ENCODE measurements at places on chromosomes 5 and 9. TPM values are rescaled to one million over a fixed set of nuclear protein-coding genes. Genes with fewer than 3 reads are reported as not detected.

- no peaks in the 10 kb centered on the region for H3K27me3 ChIP-seq
- H3K27ac ChIP-seq, result no peak overlapping the region
- H3K36me3 ChIP-seq, result no peaks in the 10 kb centered on the region
Observed at GRCh38 chr5:127418974-127419682, 98.3 kb upstream of the PRRC1 start.

TMEM215 gene
- not detected for total RNA-seq

DNA sequence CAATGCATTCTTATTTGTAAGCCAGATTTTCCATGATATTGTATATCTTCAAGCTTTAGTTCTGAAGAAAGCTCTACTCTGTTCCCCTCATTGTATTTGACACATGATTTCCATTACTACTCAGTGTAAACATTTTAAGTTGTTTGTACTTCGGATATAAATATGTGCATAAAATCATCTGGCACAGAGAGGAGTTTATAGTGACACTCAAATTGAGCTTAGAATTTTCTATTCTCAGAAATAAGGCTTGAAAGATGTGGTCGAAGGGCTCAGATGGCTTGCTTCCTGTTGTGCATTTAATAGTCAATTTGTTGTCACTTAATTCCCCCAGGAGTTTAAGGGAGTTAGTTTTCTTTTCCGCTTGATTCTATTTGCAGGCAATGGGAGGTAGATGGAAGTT is 88.8 kb downstream of the PPIC start:
- peaks cover 5% of the 10 kb centered on the region for H3K36me3 ChIP-seq
- H3K27me3 ChIP-seq, result no peaks in the 10 kb centered on the region
- no peak overlapping the region for H3K4me3 ChIP-seq
- DNase-seq, result no peak

DNA sequence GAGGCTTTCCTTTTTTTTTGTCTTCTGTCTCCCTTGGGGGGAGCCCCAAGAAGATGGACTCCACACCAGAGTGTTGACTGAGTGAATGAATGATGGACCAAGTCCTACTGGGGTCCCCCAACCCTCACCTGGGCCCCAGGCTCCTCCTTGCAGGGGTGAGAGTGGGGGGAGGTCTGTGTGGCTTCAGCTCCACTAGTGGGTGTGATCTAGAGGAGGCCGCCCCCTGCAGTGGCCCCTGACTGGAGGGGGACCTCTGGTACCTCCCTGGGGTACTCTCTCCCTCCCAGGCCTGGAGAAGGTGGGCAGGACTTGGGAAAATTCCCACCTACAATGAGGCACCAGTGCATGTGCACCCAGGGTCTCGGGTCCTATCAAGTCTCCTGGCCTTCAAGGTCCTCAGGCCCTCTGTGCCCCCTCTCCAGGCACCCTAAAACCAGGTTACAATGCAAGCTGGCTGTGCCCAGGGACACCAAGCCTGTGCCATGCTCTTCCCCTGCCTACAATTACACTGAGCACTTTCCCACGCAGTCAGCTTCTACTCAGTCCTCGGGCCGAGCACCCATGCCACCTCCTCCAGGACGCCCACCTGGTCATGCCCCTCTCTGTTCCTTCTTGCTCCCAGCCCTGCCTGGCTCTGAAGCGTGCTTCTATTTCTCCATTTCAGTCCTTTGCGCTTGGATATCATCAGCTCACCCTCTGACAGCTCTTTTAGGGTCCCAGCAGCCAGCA is 117.2 kb upstream of the PHYKPL start:
- H3K4me1 ChIP-seq, result no peaks in the 10 kb centered on the region
- no peak overlapping the region for H3K27ac ChIP-seq
- no peak for DNase-seq
- no peak overlapping the region for H3K4me3 ChIP-seq

GRCh38 chr9:134363450-134363849 is 37.2 kb downstream of the RXRA start:
- no peaks in the 10 kb centered on the region for H3K27me3 ChIP-seq
- H3K27ac ChIP-seq, result no peak overlapping the region
- peaks cover 42% of the 10 kb centered on the region for H3K4me1 ChIP-seq
- H3K36me3 ChIP-seq, result no peaks in the 10 kb centered on the region
- no peak overlapping the region for H3K4me3 ChIP-seq
- no peak for DNase-seq

DNA sequence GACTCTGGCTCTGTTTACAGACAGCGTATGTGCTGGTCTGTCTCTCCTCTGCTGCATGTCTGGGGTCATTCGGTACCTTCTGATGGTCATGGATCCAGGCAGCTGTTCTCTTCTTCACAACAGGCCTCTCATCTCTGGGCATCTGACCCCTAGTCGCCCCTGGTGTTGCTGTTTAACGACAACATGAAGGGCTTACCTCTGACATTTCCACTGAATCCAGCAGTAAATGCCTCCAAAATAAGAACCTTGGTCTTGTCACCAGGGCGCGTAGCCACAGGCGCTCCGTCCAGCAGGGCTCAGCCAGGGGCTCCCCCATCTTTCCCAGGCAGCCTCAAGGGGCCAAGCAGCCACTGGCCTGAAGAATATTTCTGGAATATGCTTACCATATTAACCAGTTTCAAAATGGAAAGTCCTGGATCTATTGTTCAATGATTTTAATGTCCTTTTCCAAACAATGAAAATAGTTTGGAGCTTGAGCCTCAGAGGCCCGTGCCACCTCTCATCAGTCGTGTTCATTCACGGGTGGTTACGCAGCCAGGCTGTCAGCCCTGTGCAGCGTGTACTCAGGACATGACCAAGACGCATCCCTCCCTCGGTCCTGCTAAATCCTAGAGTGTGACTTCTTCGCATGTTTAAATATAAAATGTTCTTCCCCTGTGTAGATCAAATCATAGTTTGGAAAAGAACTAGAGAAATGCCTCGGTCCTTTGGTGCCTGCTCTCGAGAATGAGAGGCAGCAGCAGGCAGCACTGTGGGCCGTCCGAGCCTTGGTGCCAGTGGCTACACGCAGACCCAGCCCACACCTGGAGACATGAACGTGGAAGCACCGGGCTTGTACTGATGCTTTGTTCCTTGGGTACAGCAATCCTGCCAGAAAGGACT is 30.1 kb upstream of the LRRC14B start:
- peaks cover 75% of the 10 kb centered on the region for H3K27me3 ChIP-seq
- no peaks in the 10 kb centered on the region for H3K4me1 ChIP-seq
- H3K4me3 ChIP-seq, result no peak overlapping the region
- H3K36me3 ChIP-seq, result no peaks in the 10 kb centered on the region

GRCh38 chr9:84137968-84138367 is 157.4 kb downstream of the RMI1 start:
- H3K27me3 ChIP-seq, result no peaks in the 10 kb centered on the region
- DNase-seq, result no peak
- no peaks in the 10 kb centered on the region for H3K36me3 ChIP-seq

DNA sequence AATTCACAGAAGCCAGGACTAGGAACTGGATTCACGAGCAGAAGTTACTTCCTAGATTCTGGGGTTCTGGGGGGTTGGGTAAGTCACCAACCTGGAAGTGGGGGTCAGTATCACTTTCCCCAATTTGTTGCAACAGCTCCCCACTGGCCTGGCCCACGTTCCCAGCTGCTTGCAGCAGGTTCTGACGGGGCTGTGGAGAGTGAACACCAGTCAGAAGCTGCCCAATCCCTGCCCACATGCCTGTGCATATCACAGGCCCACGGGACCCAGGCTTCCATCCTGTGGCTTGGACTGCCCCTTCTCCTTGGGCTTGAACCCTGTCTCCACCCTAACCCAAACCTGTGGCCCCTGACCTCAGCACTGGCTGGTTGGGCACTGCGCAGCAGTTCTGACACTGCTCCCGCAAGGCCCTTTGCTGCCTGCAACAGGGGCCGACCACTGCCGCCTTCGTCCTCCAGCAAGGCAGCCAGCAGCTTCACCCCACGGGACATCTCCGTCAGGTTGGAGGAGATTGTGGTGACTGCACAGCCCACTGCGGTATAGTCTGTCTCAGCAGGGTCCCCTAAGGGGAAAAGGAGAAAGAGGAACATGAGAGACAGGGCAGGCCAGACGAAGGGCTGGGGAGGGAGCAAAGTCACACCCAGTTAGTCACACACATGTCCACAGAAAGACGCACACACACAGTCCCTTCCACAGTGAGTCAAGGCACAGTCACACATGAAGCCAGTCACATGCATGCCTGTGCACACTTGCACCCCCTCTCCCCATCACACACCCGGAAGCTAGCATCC is 13.1 kb downstream of the TLN1 start:
- H3K4me3 ChIP-seq, result no peak overlapping the region
- H3K4me1 ChIP-seq, result no peaks in the 10 kb centered on the region
- H3K36me3 ChIP-seq, result peaks cover 4% of the 10 kb centered on the region

GRCh38 chr9:23153058-23153457 is 673.0 kb downstream of the ELAVL2 start:
- no peaks in the 10 kb centered on the region for H3K27me3 ChIP-seq
- H3K27ac ChIP-seq, result no peak overlapping the region
- no peaks in the 10 kb centered on the region for H3K4me1 ChIP-seq
- no peak for DNase-seq

- DNase-seq, result no peak
- no peak overlapping the region for H3K27ac ChIP-seq
- H3K36me3 ChIP-seq, result no peaks in the 10 kb centered on the region
- H3K27me3 ChIP-seq, result no peaks in the 10 kb centered on the region
- no peaks in the 10 kb centered on the region for H3K4me1 ChIP-seq
Observed at GRCh38 chr9:80787636-80788035, 901.7 kb downstream of the TLE1 start.

IRX2 gene
- total RNA-seq, result not detected

GRCh38 chr5:114312658-114313057 is 49.2 kb upstream of the KCNN2 start:
- H3K4me1 ChIP-seq, result no peaks in the 10 kb centered on the region
- DNase-seq, result no peak
- no peaks in the 10 kb centered on the region for H3K36me3 ChIP-seq
- H3K27me3 ChIP-seq, result no peaks in the 10 kb centered on the region
- H3K27ac ChIP-seq, result no peak overlapping the region

GRCh38 chr5:2738700-2739359 is 12.6 kb downstream of the IRX2 start:
- no peak overlapping the region for H3K4me3 ChIP-seq
- H3K27ac ChIP-seq, result no peak overlapping the region
- DNase-seq, result no peak
- H3K36me3 ChIP-seq, result no peaks in the 10 kb centered on the region
- H3K4me1 ChIP-seq, result no peaks in the 10 kb centered on the region

- no peaks in the 10 kb centered on the region for H3K27me3 ChIP-seq
- no peak overlapping the region for H3K27ac ChIP-seq
- no peak for DNase-seq
- no peak overlapping the region for H3K4me3 ChIP-seq
- no peaks in the 10 kb centered on the region for H3K4me1 ChIP-seq
Observed at GRCh38 chr9:18499980-18500379, 26.0 kb downstream of the ADAMTSL1 start.

DNA sequence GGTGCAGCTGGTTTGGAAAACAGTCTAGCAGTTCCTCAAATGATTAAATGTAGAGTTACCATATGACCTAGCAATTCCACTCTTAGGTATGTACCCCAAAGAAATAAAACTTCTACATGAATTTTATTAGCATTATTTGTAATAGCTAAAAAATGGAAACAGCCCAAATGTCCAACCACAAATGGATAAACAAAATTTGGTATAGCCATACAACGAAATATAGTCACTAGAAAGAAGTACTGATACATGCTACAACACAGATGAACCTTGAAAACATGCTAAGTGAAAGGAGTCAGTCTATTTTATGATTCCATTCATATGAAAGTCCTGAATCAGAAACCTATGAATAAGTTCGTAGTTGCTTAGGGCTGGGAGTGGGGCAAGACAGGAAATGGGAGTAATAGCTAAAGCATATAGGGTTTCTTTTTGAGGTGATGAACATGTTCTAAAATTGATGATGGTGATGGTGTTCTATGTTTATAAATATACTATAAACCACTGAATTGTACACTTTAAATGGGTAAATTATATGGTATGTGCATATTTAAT is 6.3 kb downstream of the GDF9 start:
- no peak overlapping the region for H3K4me3 ChIP-seq
- no peaks in the 10 kb centered on the region for H3K27me3 ChIP-seq
- H3K36me3 ChIP-seq, result no peaks in the 10 kb centered on the region
- no peaks in the 10 kb centered on the region for H3K4me1 ChIP-seq
- no peak overlapping the region for H3K27ac ChIP-seq
- no peak for DNase-seq

GRCh38 chr5:170268884-170269283 is 28.7 kb downstream of the LCP2 start:
- no peaks in the 10 kb centered on the region for H3K4me1 ChIP-seq
- peaks cover 20% of the 10 kb centered on the region for H3K27me3 ChIP-seq
- no peak overlapping the region for H3K4me3 ChIP-seq
- no peak overlapping the region for H3K27ac ChIP-seq
- H3K36me3 ChIP-seq, result no peaks in the 10 kb centered on the region

SLC35A4 gene
- 66.2 TPM for total RNA-seq

GRCh38 chr9:92359394-92359995 is 33.7 kb downstream of the CENPP start:
- H3K4me1 ChIP-seq, result no peaks in the 10 kb centered on the region
- no peak for DNase-seq
- H3K36me3 ChIP-seq, result no peaks in the 10 kb centered on the region
- H3K4me3 ChIP-seq, result no peak overlapping the region

DNA sequence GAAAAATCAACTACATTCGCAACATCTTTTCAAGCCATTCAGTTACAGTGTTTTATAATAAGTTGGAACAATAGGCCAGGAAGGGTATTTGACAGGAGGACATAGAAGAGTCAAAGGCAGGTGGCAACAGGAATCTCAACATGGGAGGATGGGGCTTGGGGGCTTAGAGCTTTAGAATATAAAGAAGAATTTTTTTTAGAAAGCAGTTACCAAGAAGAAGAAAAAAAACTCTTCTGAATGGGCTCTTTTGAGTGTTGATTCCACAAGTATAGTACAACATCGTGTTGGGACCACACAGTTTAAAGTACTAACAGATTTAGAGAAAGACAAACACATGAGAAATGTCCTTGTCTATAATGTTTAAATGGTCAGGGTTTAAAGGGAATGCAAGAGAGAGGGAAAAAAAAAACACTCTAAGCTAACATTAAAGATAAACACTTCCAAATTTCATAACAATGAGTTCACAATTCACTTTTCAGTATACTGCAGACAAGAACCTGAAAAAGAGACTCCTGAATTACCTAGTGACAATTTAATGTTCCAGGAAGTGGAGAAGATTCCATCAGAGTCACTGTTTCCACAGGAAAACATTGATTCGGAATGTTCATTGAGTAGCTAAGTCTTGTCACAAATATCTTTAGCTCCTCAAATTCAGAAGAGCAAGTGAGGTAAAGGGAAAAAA is 282.3 kb downstream of the DEPDC1B start:
- H3K36me3 ChIP-seq, result no peaks in the 10 kb centered on the region
- H3K27me3 ChIP-seq, result no peaks in the 10 kb centered on the region
- no peak overlapping the region for H3K27ac ChIP-seq
- no peak overlapping the region for H3K4me3 ChIP-seq

GRCh38 chr5:133468596-133468995 is 143.7 kb downstream of the FSTL4 start:
- H3K4me3 ChIP-seq, result no peak overlapping the region
- DNase-seq, result no peak
- H3K4me1 ChIP-seq, result 0 out of 2 replicates have a peak, but pooled peaks cover 9% of the 10 kb centered on the region
- H3K27ac ChIP-seq, result no peak overlapping the region
- H3K27me3 ChIP-seq, result no peaks in the 10 kb centered on the region
- H3K36me3 ChIP-seq, result no peaks in the 10 kb centered on the region

All from PC-9 (cell line).